ENCODE measurements at places on chromosomes 12 and 14.

GRCh38 chr14:74638066-74638465 lies 26.0 kb upstream of the LTBP2 start:
- no peak for DNase-seq

DNA sequence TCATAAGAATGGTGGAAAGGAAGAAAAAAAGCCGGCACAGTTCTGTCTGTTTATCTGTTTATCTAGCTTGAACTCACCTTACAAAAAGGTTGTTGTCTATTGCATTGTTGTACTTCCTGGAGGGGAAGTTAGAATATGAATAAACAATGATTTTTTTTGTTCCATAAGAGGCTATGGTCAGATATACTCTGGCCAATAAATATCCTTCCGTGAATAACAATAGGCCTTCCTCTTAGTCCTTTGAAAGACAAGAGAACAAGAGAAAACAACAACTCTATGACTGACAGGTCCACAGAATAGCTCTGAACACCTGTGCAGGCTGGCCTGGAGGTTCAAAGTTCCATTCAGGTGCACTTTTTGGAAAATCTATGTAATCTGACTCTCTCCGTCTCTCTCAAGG lies 192.8 kb upstream of the KRR1 start:
- no peak for DNase-seq

DNA sequence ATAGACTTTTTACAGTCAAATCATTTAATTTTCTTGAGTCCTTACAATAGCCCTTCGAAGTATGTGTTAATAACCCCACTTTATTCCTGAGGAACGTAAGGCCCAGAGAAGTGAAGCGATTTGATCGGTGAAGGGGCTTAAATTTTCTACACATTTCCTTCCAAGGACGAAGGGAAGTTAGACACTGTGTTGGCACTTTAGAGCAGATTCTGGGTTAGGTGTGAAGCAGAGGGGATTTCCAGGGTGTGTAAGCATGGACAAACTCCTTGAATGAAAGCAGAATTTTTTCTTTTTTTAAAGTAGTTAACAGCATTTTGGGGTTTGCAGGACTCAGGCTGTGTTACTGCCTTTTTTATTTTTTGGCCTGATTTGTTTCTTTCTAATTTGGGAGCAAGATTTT lies 38.9 kb downstream of the PRORP start:
- peak; percentile 16 for DNase-seq

GRCh38 chr12:16349131-16349460 lies 1.7 kb downstream of the MGST1 start:
- DNase-seq = no peak

DNA sequence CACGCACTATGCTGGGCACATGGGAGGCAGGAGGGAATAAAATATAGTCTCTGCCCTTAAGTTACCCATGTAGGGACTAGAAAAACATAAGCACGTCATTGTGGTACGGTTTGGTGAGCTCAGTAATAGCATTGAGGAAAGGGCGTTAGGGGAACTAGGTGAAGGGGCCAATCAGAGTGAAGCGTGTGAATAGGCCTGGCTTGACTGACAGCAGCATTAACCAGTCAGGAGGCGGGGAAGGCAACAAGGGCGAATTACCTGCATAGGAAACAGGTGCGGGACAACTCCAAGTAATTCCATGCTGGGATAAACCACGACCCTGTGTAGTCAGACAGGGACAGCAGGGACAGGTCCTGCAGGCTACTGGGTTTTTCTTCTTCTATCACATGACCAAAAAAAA lies 107.7 kb downstream of the UNC79 start:
- DNase-seq = no peak

DNA sequence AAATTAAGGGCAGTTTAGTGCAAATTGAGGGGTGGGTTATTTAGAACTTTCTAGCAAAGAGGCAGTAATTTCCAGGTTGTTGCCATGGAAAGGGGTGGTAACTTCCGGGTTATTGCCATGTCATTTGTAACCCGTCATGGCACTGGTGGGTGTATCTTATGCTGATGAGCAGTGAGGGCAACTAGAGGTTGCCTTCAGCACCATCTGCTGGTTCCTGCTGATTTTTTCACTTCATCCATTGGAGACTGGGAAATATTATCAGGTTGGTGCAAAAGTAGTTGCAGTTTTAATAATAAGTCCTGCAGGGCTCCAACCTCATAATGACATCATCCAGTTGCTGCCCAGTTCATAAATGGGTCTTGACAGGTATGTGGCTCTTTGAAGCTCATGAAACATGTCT lies 24.4 kb upstream of the SERPINA4 start:
- DNase-seq = no peak

DNA sequence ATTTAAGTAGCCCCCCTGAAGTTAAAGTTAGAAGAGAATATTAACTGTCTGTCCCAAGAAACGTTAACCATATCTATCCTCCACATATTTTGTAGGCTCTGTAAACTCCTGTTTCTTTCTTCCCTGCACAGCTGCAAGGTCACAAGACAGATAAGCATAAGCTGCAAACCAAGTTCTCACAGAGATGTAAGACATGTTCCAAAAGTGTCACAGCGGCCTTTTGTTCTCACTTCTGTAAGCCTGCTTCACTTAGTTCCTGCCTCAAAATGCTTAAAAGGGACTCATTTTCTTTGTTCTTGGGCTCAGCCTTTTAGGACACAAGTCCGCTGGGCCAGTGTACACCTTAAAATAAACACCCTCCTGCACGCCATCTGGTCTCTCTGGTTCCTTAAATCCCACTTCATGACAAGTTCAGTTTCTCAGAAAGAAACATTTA lies 3.2 kb downstream of the RNASE1 start:
- DNase-seq = no peak

GRCh38 chr14:38238878-38239277 lies 17.0 kb downstream of the CLEC14A start:
- no peak for DNase-seq

Data from stimulated activated naive CD8-positive, alpha-beta T cell treated with anti-CD3 and anti-CD28 coated beads, Interleukin-15, Interleukin-2, amounts not matched to agents 100 U/mL and 50 U/mL, for 24 hours (primary cell).